ENCODE measurements at places on chromosomes 5 and 9.

DNA sequence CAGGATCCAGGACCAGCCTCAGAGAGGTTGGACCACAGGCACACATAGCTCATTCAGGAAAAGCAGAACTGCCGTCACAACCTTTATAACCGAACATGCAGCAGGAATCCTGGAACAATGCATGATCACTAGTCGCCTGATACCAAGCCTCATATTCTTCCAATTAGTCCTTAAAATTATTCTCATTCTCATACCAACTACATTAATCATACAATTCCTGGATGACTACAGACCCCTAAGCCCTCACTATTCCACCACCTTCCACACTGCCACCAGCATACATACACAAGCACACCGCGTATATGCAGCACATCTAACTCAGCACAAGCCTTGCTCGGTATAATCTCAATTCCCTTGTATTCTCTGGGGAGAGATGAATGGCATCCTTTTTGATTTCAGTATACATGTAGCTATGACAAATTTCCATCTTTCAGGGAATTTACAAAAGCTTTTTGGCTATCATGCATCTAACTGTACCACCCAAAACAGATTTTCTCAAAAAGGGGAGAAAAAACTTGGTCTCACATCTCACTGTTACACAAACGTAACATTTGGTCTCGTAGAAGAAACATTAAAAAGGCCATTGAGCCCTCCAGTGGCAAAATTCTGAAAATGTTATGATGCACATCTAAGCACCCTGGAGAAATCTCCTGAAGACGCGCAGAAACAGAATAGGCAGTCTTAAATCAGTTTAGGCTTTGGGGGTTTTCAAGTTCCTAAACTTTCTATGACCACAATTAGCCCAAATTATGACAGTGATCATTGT is 46.2 kb downstream of the MCTP1 start:
- DNase-seq: peak; percentile 16

- DNase-seq: no peak
Measured at GRCh38 chr5:178297751-178298150, 65.1 kb upstream of the PHYKPL start.

DNA sequence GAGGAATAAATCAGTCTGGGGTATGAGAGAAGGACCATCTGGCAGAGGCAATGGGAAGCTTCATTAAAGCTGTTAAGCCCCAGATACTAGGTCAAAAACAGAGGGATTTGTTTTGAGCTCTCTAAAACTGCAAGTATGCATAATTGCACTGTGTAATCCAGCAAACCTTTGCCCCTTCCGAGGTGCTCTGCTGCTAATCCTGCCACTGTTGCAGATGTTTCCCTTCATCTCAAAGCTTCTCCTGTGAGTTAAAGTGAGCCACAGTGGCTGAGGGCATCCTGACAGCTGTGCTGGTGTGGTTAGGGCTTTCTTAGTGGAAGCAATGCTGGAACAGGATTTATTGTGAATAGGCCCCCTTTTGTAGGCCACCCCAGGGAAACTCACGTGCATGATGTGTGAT is 160.3 kb upstream of the TRPC7 start:
- peak; percentile 95 for DNase-seq

DNA sequence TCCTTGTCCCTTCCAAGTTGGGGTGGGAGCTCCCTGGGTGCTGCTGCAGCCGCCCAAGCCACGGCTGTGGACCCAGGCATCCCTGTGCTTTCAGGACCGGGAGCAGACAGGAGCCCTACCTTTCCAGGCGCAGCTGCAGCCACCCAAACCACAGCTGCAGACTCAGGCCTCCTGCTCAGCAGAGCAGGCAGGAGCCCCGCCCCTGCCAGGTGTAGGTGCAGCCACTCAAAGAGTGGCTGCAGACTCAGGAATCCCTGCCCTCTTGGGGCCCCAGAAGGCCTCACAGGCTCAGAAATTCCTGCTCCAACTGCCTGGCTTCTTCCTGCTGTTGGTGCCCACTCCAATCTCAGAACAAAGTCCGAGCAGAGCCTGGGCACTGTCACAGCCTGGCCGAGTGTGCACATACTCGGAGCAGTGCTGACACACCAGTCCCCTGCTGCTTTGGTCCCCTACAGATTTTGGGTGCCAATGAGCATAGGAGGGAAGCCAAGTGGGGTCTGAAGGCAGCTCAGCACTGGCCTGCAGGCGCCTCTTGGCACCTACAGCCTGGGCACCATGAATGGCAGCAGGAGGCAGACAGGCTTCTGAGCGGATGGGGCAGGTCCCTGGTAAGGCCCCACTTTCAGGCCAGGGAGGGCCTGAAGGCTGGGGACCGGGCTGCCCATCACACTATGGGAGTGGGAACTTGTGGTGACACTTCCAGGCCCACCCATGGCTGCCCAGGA is 6.0 kb upstream of the TESK1 start:
- no peak for DNase-seq
